ENCODE measurements at places on chromosomes 3 and 15.

- DNase-seq: peak; percentile 81
Measured at GRCh38 chr3:101533603-101533968, 20.6 kb upstream of the SENP7 start.

DNA sequence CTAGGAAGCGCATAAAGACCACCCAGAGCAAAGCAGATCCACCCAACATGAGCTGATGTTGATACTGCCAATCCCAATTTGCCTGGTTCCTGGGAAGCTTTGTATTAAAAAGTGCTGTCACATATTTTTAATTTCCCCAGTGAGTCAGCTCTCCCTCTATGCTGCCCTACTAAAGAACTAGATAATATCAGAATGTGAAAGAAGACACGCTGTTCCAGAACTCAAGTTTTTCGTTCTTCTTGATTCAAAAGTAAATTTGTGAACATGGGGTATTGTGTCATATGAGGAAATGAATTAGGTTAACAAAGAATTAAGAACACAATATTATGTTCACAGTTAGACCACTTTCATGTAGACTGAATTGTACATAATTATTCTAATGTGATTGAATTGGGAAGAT, 734.2 kb upstream of the ALCAM start:
- DNase-seq: peak; percentile 7

GRCh38 chr15:29066838-29067237, 181.1 kb downstream of the APBA2 start:
- no peak for DNase-seq

DNA sequence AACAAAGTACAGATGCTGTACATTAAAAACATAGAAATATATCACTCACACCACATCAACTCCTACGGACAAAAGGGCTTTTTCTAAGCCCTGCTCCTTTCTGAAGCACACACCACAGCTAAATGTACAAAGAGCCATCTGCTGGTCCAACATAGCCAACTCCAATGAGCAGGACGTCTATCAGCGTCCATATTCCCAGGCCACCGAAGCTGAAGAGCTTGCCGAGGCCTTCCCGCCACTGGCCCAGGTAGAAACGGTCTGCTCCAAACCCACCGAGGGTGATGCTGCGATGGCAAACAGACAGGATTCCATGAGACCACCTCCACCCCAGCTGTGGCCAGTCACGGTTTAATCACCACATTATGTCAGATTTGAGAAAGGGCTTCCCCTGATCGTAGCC, 9.8 kb downstream of the TM2D3 start:
- no peak for DNase-seq

GRCh38 chr15:59688423-59688781, 718 bp downstream of the BNIP2 start:
- DNase-seq: no peak

All from M059J (cell line).